ENCODE measurements at places on chromosomes 5 and 9. TPM values are rescaled to one million over a fixed set of nuclear protein-coding genes. Genes with fewer than 3 reads are reported as not detected.

DAB2IP gene
- total RNA-seq: 54.2 TPM

CDH12 gene
- not detected for total RNA-seq

FST gene
- total RNA-seq: 4.8 TPM

ARHGEF37 gene
- total RNA-seq: 22.4 TPM

CNTLN gene
- 2.7 TPM for total RNA-seq

HMMR gene
- total RNA-seq: 1.4 TPM

ISL1 gene
- total RNA-seq: not detected
